ENCODE measurements at places on chromosomes 16 and 17.

GRCh38 chr17:58786586-58787295 lies 31.1 kb downstream of the PPM1E start:
- DNase-seq = peak; percentile 69

GRCh38 chr17:63500543-63501390 lies 22.4 kb upstream of the KCNH6 start:
- no peak for DNase-seq

- DNase-seq = no peak
Measured at GRCh38 chr17:58377661-58378060, 25.7 kb upstream of the SUPT4H1 start.

- peak; percentile 56 for DNase-seq
Measured at GRCh38 chr17:58189436-58190146, 2.9 kb upstream of the EPX start.

DNA sequence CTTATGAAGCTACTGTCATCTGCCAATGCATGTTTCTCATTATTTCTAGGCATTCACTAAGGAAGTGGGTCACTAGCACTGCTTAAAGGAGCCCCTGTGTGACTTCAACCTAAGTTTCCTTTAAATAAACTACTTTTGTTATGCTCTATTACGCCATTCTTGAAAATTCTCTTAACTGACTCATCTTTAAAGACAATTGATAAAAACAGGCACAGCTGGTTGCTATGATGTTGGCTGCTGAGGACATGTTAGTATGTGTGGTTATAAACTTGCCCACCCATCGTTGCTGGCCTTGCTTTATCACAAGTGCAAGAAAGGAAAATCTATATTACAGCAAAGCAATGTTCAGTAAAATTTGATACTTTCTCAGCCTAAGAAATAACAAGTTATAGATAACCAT lies 75.8 kb upstream of the CNTNAP4 start:
- peak; percentile 3 for DNase-seq

GRCh38 chr17:34667656-34668055 lies 88.3 kb downstream of the TMEM132E start:
- no peak for DNase-seq

GRCh38 chr16:89562939-89563338 lies 2.5 kb downstream of the RPL13 start:
- DNase-seq = no peak

DNA sequence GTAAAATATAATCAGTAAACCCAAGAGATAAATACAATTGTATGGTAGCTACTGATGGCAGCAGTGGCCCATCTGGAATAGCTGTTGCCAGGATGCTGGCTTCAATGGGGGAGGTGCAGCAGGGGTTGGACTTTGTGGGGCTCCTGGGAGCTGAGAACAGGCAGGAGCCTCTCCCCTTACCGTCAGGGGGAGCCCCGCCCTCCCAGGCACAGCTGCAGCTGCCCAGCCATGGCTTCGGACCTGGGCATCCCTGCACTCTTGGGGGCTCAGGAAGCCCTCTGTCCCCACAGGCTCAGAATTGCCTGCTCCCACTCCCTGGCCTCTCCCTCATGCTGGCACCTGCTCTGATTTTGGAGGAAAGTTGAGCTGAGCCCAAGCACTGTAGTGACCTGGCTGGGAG lies 741.1 kb downstream of the CDH11 start:
- DNase-seq = no peak

DNA sequence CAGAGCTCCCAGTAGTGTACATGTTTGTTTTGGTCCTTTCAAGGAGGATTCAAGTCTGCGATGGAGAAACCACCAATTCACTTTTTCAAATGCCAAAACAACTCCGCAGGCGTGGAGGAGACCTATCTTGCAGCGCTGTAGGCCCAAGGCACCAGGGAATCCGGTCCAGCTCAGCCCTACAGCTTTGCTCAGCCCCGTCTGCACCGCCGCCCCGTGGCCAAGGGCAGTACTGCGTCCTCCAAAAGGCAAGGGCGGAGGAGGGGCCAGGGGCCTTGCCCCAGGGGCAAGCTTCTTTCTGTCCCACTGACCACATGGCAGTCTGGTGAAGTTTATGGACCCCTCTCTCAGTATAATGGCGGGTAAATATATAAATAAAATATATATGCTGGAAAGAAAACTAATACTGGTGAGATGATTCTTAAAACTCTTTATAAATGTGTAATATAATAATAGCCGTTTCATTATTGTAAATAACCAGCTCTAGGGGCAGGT lies 709 bp upstream of the CD300LG start:
- no peak for DNase-seq

- peak; percentile 22 for DNase-seq
Measured at GRCh38 chr17:1908699-1909309, 79.0 kb downstream of the RPA1 start.

DNA sequence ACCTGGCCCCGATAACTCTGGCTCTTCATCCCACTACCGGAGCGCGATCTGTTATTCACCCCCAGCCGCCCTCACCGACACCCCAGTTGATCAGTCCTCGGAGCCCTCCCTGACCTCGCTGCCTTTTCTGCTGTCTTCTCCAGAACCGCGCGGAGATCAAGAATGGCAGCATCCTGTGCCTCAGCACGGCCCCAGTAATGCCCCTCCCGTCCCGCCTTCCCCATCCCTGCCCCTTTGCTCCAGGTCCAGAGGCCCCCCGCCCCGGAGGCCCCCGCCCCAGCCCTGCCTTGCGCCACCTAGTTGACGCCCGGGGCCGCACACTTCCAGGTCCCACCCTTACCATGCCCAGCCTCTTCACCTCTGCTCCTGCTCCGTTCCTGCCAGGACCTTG lies 872 bp downstream of the ELMO3 start:
- DNase-seq = no peak

GRCh38 chr16:22198547-22199293 lies 7.4 kb upstream of the EEF2K start:
- DNase-seq = no peak

DNA sequence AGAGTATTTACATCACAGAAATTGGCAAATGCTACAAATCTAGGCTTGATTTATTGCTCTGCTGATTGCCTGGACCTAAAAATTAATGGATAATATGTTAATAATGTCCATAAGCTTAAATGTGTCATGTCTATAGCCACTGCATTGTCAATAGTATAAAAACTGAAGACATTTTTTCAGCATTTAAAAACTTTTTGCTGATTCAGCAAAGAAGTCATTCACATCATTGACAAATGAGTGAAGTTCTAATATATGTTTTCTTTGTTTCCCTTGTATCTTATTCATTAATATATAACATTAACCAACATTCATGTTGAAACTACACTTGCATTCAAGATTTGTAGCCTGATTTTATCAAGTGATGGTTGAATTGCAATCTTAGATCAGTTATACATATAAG lies 214.7 kb upstream of the XYLT1 start:
- DNase-seq = no peak

- peak; percentile 56 for DNase-seq
Measured at GRCh38 chr17:66268247-66268927, 34.0 kb upstream of the PRKCA start.

DNA sequence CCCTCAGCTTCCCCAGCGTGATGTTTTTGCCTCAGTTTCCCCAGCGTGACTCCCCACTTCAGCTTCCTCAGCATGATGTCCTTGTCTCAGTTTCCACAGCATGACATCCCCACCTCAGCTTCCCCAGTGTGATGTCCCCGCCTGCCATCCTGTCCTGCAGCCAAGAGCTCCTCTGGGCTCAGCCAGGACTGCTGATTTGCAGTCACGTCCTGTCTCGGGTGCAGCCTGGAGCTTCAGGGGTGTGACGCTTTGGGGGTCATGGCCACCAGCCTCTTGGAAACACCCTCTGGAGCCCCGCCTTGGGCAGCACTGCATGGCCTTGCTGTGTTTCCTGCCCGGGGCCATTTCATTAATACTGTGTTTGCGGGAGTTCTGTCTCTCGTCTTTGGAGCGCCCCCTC lies 16.5 kb upstream of the NUDT16L1 start:
- DNase-seq = no peak

GRCh38 chr17:78761789-78762406 lies 20.2 kb downstream of the CYTH1 start:
- DNase-seq = no peak

DNA sequence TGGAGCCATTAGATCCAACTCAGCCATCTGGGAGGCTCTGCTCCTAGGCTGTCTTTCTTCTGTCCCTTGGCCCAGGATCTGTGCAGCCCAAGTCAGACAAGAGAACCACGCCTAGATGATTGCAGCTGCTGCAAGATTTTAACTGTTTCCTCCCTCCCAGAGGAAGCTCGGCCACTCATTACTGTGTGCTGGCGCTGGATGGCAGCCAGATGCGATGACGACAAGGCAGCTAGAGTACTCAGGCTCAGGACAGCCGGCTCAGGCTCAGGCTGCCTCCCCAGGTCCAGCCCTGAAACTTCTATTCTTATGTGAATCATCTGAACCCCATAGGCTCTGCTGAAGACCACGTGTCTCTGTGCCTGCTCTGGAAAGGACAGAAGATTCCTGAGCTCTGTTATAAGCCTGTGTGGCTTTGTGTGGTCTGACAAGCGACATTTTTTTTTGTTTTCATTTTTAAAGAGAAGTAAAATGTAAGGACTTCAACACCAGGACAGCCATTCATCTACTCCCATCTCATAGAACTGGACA lies 32.1 kb upstream of the FBXW10B start:
- DNase-seq = peak; percentile 96

- no peak for DNase-seq
Measured at GRCh38 chr17:37050920-37051319, 102.2 kb downstream of the AATF start.

- DNase-seq = no peak
Measured at GRCh38 chr16:79122343-79122742, 478.2 kb downstream of the MAF start.

GRCh38 chr17:305090-305976 lies 47.3 kb downstream of the RPH3AL start:
- DNase-seq = no peak

DNA sequence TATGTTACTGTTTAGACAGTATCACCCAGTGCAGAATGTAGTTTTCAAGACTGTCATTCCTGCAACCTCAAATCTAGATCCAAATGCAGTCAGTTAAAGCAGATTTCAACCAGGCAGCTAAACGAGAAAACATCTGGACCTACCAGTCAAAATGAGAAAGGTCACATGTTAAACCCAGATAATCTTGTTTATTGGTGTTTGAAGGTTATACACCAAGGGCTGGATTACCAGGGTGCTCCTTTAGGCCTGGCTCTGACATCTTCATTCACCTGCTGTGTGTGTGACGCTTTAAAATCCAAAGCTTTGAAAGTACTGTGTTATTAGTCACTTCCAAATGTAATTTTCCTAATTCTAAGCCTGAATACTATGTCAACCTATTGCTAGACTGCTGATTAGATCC lies 54.9 kb downstream of the IKZF3 start:
- DNase-seq = no peak

- no peak for DNase-seq
Measured at GRCh38 chr16:9415545-9415944, 324.1 kb downstream of the HAPSTR1 start.

DNA sequence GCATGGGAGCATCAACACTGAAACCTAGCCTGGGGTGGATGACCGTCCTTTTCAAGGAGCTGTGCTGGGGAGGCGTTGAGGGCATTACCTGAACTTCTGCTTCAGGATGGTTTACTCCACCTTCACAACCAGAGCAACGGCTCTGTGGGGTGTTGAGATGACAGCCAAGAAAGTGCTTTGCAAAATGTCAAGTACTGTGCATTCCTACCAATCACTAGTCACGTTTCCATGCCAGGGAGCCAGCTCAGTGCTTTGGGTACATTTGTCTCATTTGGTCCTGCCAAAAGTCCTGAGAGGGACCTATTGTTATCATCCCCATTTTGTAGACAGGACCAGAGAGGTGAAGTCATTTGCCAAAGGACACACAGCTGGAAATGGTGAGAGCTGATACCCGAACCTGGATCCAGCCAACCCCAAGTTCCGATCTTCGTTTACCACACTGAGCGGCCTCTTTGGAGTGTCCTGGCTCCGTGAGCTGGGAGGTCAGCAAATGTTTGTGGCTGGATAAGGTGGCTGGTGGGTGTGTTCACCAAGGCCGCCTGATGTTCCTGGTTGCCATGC lies 61.6 kb downstream of the IRF8 start:
- DNase-seq = no peak

GRCh38 chr16:63938661-63939060 lies 1183.2 kb downstream of the CDH11 start:
- DNase-seq = no peak

DNA sequence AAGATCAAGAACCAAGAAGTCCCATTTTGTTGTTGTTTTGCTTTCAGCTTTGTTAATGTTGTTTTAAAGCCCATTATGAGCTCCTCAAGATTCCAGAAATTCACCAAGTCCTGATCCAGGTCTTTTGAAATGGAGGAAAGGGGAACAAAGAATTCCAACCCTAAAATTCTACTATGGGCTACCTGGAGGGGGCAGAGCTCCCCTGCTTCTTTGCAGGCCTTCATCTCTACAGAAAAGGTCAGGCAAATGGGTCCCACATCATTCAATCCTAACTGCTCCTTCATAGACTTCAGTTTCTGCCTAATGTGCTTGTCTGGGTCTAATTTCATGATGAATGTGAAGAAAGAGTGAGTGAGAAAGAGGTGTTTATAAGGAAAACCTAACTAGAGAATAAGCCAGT lies 375.5 kb downstream of the TOX3 start:
- DNase-seq = no peak

DNA sequence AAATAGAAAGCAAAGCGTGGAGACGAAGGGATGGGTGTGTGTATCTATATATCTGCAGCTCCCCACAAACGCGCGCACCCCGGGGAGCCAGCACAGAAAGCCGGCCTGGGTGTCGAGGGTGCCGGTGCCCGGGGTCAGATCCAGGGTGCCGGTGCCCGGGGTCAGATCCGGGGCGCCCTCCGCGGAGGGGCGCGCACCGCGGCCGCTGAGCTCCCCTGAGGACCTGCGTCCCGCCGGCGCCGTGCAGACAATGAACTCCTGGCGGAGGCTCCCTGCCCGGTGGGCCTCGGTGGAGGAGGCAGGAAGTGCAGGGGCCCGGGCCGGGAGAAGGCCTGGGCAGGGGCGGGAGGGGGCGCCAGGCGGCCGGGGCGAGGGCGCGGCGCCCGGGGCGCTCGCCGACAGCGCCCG lies 1.1 kb downstream of the ZNF423 start:
- no peak for DNase-seq

DNA sequence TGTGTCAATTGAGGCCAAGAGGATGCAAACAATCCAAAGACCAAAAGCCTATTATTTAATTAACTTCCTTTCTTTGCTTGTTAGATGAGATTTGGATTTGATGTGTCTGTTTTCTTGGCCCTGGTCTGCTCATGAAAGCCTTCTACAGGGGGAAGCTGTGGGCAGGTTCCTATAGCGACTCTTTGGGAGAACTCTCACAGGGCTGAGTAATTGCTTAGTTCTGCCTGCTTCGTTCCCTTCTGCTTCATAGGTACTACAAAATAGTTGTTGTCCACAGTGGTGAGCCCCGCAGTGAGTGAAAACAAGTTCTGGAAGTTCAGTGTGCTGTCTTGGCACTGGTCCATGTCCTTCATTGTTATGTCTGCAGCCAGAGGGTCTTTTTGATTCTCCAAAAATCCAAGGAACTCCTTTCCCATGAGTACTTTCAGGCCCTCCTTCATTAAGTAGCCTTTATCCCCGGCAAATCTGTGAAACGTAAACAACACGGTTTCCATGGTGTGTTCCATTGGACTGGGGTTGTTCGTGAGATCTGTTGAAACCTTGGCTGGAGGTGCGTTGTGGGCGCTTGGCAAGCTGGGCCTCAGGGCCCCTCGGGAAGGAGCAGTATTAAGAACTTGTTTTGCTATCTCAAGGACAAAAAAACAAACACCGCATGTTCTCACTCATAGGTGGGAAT lies 30.0 kb upstream of the ANKRD40CL start:
- DNase-seq = no peak
